Cerebellar cortex (tissue), 1 donor: ENCODE measurements at places on chromosomes 2 and 18.

DNA sequence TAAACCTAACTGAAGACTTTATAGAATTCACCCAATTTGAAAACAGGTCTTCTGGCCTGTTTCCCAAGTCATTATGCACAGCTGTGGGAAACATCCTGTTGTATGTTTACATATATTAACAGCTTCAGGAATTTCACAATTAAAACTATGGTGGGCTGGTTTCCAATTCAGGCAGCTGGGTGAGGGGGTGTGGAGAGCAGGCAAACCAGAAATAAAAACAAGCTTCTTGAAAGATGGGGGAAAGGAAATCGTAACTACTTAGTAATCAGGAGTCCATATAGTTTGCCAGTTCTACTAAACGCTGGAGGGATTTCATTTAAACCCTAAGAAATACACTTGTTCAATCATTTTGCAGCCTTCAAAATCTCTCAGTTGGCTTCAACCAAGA, 22.8 kb downstream of the ATP8B1 start:
- DNase-seq = no peak

GRCh38 chr18:43322132-43322531, 44.8 kb upstream of the SYT4 start:
- no peak for DNase-seq

DNA sequence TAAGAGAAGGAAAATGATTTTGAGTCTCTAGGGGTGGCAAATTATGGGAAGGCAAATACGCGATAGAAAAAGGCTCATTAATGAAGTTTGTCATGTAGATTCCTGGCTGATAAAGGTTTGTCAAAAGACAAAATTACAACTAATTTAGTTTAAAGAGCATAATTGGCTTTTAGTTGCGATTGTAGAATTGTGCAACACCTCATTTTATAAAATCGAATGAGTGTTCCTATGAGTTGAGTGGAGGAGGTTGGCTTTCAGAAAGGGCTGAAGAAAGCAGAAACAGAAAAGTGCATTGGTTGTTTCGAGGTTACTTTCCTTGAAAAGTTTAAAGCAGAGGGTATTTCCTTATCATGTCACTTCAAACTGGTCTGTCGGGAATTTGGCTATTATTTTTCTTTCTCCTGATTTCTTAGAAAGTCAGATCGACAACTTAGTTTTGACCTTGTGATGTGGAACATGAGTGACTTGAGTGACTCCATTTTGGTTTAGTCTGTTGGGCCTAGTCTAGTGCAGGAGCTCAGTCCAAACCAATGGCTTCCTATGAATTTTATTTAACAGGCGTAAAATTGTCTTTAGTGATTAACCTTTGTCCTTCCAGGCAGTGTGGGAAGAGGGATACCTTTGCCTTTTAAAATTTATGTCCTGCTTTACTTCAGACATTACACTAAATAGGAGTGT, 2.2 kb upstream of the PCYOX1 start:
- no peak for DNase-seq

DNA sequence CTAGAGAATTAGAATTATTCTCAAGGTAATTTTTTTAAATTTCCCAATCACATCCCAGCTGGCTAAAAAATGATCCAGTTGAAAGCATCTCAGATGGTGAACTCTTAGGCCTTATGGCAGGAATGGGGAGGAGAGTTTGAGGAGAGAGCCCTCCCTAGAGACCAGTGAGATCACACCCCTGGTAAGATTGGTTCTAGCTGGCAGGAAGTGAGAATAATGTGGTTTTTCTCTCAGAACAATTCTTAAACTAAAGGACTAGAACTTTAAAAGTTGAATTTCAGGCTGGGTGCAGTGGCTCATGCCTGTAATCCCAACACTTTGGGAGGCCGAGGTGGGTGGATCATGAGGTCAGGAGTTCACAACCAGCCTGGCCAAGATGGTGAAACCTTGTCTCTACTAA, 120.2 kb downstream of the MYO3B start:
- no peak for DNase-seq

DNA sequence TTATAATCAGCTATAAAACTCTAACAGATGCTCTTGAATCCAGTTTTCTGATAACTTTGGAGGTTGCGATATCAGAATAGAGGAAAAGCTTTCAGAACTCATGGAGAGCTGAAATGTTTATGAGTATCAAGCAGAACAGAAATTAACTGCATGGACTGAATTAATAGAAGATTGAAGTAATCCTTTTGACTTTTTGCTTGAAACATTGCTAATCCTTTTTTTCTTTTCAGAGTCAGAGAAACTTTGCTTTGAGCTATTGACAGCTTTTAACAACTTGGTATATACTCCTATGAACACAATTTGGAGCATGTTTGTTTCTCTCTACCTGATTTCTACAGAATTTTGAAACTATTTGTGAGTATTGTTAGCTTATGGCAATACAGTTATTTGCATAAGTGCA, 1254.8 kb downstream of the LRP1B start:
- DNase-seq = no peak

DNA sequence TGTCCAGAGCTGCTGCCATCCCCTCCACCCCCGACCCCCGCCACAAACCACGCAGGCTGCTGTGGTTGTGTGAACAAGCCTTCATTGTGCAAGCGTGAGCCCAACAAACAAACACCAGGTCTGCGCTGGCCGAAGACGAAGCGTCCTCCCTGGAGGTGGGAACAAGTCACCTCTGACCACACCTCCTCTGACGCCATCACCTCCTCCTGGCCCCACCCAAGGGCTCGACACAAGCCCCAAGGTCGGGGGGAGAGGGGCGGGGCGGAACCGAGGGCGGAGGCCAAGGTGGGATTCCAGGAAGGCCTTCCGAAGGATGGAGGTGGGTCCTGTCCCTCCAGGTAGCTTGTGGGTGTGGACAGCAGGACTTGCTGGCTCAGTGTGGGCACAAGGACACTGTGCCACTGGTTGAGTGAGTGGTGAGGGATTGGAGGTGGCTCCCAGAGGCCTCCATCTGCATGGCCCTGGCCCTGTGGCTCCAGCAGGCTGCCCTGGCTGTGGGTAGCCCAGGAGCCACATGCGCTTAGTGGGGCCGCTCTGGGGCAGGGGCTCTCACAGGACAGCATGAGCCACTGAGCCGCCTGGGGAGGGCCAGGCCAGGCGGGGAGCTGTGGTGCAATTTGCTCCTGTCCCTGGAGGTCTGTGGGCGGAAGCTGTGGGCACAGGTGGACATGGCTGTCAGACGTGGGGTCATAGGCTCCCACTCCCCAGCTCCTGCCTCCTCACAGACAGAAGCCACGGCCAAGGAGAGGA, 7.4 kb upstream of the GPR17 start:
- no peak for DNase-seq

DNA sequence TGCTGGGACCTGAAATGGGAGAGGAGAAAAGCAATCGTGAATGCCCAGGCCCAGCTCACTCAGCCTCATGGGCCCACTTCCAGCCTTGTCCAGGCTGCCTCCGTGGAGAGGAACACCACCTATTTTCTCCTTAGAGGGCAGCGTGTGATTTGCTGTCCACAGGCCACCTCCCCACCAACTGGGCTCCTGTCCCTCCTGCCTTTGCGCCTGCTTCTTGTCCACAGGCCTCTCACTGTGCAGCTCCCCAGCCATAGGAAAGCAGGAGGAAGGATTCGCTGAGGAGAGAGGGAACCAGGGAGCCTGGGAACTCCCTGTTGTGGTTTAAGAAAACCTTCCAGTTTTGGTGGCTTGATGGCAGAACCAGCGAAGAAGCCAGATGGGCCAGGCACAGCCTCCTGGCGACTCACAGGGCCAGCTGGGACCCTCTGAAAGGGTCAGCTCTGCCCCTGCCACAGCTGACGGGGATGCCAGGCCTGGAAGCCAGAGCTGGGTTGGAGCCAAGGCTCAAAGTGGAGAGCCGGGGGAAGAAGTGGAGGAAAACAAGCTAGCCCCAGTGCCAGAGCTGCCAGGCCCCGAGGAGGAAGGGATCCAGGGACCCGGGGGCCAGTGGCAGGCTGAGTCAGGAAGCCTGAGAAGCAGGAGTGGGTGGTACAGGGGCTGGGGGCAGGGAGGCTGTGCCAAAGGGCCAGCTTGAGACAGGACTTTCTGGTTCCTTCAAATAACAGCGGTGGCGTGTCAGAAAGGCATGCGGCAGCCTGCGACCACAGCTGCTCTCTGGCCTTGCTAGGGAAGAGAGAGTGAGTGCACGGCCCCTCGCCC, 9.9 kb downstream of the TMBIM1 start:
- DNase-seq = peak; percentile 75

- DNase-seq = no peak
Measured at GRCh38 chr2:31660812-31661335, 80.1 kb upstream of the SRD5A2 start.

GRCh38 chr2:166786707-166787106, 101.6 kb upstream of the XIRP2 start:
- no peak for DNase-seq

- DNase-seq = no peak
Measured at GRCh38 chr18:7514796-7515440, 52.2 kb upstream of the PTPRM start.

DNA sequence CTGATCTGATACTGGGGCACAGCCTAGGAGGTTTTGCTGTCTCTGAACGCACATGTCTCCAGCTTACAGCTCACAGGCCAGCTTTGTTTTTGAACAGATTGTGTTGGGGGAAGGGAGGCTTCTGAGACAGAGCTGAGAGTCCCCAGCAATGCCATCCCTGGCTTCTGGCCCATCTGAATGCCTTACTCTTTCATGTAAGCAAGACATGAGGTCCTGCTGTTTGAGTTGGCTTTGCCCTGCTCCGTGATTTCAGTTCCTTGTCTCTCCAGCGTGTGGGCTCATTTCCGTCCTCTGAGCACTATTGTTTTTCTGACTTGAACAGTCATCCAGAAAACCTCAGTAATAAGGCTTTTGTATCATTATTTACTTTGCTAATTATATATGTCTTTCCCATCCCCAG, 194.9 kb upstream of the TNP1 start:
- peak; percentile 97 for DNase-seq

DNA sequence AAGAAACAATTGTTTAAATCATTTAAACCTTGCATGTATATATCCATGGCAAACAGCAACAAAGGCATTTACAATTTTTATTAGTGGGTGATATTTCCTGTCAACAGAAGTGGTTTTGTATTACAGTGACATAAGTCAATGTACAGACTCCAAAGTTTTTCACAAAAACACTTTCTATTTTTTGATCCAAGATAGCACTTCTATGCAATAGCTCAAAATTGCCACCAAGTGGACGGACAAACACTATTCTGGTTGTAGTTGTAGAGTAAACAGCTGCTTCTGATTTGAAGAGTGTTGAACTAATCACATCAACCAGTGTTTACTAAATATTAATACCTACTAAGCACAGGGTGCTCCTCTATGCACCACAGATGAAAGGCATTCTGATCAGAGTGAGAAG, 421.4 kb downstream of the NCKAP5 start:
- DNase-seq = no peak

DNA sequence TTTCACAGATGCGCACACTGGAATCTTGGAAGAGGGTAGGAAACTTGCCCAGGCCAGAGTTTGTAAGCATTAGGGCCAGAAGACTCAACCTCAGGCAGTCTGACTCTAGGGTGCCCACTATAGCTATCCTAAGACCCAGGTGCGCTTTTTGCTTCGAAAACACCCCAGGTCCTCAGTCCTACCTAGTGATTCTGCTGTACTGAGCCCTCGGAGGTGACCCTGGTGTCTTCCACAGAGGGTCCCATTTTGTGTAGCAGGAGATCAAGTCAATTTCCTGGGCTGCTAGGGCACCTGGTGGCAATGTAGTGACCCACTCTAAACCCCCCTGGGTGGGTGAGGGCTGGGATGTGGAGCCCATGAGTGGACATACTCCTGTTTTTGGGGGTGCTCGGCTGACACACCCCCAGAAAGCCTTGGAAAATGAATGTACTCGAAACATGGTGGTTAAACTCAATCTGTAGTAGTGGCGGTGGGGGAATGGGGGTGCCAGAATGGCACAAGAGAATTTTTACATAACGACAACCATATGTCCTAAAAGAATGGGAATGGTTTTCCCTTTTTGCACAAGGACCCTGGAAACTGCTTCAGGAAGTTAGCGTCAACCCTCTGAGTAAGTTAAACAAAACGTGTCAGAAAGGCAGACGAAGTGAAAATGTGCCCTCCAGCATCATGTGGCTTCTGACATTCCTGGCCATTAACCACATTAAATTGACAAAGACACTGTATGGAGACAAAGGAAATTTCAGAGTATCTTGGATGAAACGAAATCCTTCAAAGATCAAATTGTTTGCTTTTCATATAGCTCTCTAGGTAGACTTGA, 218.0 kb upstream of the COPS8 start:
- DNase-seq = no peak
